ENCODE measurements at places on chromosomes 1 and 21.

GRCh38 chr1:30909365-30910068, 959 bp upstream of the SDC3 start:
- DNase-seq, result no peak

DNA sequence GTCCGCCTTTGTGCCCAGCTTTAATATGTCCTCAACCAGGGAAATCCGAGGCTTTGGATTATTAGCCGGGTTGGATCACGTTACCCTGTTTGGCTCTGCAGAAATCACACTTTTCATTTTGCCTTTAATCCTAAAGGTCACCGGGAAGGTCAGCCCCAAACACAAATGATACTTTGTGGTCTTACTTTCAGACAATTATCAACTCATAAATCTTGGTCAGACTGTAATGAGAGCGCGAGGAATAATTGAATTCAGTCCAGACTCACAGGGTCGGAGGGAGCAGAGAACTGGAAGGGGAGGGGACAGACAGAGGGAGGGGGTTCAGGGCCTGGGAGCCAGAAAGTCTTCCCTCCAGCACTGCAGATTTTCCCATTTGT, 91.7 kb upstream of the NFIA start:
- no peak for DNase-seq

GRCh38 chr1:231971397-231972110, 345.0 kb downstream of the DISC1 start:
- no peak for DNase-seq

DNA sequence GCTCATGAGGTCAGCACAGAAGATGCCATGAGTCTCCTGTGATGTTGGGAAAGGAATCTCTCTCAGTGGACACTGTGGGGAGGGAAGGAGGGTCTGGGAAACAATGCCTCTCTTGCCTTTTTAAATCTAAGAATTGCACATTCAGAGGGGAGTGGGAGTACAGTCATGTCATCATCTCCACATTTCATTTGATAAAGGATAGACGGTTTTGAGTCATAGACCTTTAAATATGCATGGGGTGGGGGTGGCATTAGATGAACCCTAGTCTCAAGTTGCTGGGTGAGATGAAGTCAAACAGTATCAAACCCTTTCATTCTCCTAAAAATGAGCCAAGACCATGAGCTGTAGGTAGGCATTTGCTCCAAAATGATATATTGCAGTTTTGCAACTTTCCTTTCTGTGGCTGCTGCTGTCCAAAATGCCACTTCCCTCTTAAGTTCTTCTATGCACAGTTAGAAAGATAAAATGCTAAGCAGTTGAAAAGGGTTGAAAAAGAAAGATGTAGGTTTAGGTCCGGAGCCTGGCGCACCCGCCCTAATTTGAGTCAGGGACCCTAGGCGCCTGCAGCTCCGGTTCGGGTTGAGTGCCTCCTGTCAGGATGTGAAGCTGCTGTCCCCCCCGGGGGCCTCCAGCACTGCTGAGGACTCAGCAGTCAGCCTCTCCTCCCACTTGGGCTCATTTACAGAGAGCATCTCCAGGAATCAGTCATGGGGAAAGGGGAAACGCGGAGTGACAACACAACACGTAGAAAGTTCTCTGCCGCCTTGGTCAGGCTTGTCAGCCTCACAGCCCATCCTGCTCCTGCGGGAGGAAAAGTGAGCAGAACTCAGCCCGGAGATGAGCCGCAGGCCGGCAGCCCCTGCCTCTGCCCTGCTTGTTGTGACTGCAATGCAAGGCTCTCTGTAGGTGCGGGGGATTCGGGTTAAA, 479.3 kb upstream of the RUNX1 start:
- DNase-seq, result peak; percentile 30

DNA sequence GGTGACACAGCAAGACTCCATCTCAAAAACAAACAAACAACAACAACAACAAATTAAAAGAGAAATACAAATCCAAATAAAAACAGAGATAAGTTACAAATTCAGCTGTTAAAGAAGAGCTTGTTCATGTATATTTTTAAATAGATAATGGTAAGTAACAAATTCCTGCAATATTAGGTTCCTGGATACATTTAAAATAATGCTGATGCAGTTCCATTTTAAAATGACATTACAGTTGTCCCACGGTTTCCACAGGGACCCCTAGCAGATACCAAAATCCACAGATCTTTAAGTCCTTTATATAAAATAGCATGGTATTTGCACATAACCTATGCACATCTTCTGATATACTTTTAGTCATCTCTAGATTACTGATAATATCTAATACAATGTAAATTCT, 61.5 kb downstream of the ABL2 start:
- DNase-seq, result no peak

GRCh38 chr1:20850021-20850420, 62.9 kb upstream of the HP1BP3 start:
- DNase-seq, result no peak

GRCh38 chr1:93976711-93977597, 67.7 kb upstream of the GCLM start:
- no peak for DNase-seq

DNA sequence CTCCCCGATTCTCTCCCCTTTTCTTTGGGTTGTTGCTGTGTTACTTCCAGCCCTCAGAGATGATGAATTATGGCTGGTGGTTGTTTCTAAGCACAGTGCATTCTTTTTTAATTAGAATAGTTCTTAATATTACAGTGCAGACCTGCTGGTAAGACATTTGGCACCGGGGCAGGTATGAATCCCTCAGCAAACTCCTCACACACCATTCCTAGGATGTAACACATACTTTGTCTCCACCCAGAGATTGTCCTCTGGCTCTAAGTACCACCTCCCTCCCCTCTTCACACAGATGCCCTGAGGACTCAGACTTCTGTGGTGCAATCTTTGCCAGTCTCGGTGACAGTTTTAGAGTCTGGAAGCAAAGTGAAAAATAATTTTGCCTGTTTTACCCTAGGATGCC, 143.1 kb downstream of the HLX start:
- DNase-seq, result no peak

DNA sequence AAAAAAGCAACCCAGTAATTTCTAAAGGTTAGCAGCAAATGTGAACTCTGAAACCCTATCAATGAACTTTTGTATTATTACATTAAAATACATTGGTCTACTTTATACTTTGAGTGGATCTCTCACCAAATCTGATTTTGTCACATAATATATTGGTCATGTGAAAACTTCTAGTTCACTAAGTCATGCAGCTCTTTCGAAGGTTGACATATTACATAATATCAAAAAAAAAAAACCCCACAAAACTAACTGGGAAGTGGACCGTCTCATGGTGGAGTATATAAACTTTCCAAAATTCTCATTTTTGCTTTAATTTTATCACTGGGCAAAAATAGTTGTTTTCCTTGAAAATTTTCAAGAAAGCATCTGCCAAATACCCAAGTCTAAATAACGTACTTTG, 50.4 kb downstream of the GATAD2B start:
- no peak for DNase-seq

- no peak for DNase-seq
Measured at GRCh38 chr21:31844206-31844605, 28.6 kb upstream of the HUNK start.

Data from activated CD4-positive, alpha-beta T cell treated with anti-CD3 and anti-CD28 coated beads, Interleukin-2, amount 50 U/mL, for 24 hours (primary cell).